ENCODE measurements at places on chromosomes 16 and 17. TPM values are rescaled to one million over a fixed set of nuclear protein-coding genes. Genes with fewer than 3 reads are reported as not detected.

The RPUSD1 gene
- total RNA-seq = 25.2 TPM

The ATP5PD gene
- 296 TPM for total RNA-seq

The KRTAP9-8 gene
- not detected for total RNA-seq

The SPEM3 gene
- total RNA-seq = not detected

The MYL4 gene
- 10.2 TPM for total RNA-seq

The COPZ2 gene
- total RNA-seq = 40.7 TPM

The VASN gene
- total RNA-seq = 12.1 TPM

The CCT6B gene
- total RNA-seq = 2.6 TPM

The CPNE7 gene
- total RNA-seq = 6.6 TPM

The ADGRG1 gene
- total RNA-seq = 29.6 TPM

- peaks cover 14% of the 10 kb centered on the region for H3K27me3 ChIP-seq
- no peak overlapping the region for H3K4me3 ChIP-seq
- no peaks in the 10 kb centered on the region for H3K36me3 ChIP-seq
- H3K27ac ChIP-seq = no peak overlapping the region
- no peaks in the 10 kb centered on the region for H3K4me1 ChIP-seq
These were observed 256.9 kb downstream of the C16orf95 start for GRCh38 chr16:87060034-87060986.

DNA sequence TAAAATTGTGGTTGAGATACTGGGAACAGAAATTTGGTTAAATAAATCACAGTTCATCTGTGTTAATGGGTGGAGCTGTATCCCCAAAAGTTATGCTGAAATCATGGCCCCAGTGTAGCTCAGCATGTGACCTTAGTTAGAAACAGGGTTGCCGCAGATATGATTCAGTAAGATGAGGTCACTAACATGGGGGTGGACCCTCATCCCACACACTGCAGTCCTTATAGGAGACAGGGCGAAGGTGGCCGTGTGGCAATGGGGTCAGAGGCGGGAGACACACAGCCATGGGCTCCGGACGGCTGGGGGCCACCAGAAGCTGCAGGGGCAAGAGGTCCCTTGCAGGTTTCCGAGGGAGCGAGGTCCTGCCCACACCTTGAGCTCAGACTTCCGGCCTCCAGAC lies 10.7 kb downstream of the GALNS start:
- DNase-seq = no peak
- no peak overlapping the region for H3K4me3 ChIP-seq
- no peak overlapping the region for H3K27ac ChIP-seq
- no peaks in the 10 kb centered on the region for H3K27me3 ChIP-seq
- no peaks in the 10 kb centered on the region for H3K36me3 ChIP-seq

- H3K4me3 ChIP-seq = no peak overlapping the region
- peaks cover 11% of the 10 kb centered on the region for H3K4me1 ChIP-seq
- no peak overlapping the region for H3K27ac ChIP-seq
- DNase-seq = no peak
- no peaks in the 10 kb centered on the region for H3K36me3 ChIP-seq
These were observed 5.2 kb downstream of the CDH13 start for GRCh38 chr16:82631701-82632685.

GRCh38 chr16:80993307-80993706 lies 13.4 kb downstream of the CMC2 start:
- DNase-seq = peak; percentile 63
- H3K27me3 ChIP-seq = no peaks in the 10 kb centered on the region
- peaks cover 12% of the 10 kb centered on the region for H3K4me1 ChIP-seq
- no peaks in the 10 kb centered on the region for H3K36me3 ChIP-seq

DNA sequence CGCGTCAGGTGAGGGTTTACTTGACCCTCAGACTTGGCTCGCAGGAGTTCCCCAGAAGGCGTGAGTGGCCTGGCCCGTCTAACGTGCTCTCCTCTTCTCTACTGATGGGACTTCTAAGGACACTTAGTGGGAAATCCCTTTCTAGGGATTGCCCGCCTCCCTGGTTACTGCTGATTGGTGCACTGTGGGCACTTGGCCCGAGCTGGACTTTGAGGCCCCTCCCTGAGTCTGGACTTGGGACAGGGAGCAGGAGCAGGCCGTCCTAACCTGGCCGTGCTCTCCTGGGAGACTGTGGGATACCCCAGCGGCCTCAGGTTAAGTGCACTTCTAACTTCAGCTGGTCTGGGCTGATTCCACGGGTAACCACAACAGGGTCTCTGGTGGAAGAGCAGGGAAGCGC lies 14.7 kb downstream of the IFT140 start:
- no peaks in the 10 kb centered on the region for H3K36me3 ChIP-seq
- no peaks in the 10 kb centered on the region for H3K4me1 ChIP-seq
- H3K27ac ChIP-seq = no peak overlapping the region
- no peak for DNase-seq

GRCh38 chr16:19437280-19437679 lies 19.6 kb downstream of the TMC5 start:
- H3K36me3 ChIP-seq = no peaks in the 10 kb centered on the region
- H3K27ac ChIP-seq = peak overlapping the region; percentile 71
- H3K27me3 ChIP-seq = no peaks in the 10 kb centered on the region
- no peak for DNase-seq

- no peak overlapping the region for H3K4me3 ChIP-seq
- H3K27me3 ChIP-seq = no peaks in the 10 kb centered on the region
- H3K36me3 ChIP-seq = no peaks in the 10 kb centered on the region
- H3K27ac ChIP-seq = no peak overlapping the region
- no peak for DNase-seq
- no peaks in the 10 kb centered on the region for H3K4me1 ChIP-seq
These were observed 202.2 kb upstream of the CACNG5 start for GRCh38 chr17:66632731-66633130.

GRCh38 chr16:23131931-23132621 lies 17.2 kb downstream of the USP31 start:
- peak overlapping the region; percentile 45 for H3K27ac ChIP-seq
- no peak overlapping the region for H3K4me3 ChIP-seq
- no peak for DNase-seq
- H3K27me3 ChIP-seq = no peaks in the 10 kb centered on the region

DNA sequence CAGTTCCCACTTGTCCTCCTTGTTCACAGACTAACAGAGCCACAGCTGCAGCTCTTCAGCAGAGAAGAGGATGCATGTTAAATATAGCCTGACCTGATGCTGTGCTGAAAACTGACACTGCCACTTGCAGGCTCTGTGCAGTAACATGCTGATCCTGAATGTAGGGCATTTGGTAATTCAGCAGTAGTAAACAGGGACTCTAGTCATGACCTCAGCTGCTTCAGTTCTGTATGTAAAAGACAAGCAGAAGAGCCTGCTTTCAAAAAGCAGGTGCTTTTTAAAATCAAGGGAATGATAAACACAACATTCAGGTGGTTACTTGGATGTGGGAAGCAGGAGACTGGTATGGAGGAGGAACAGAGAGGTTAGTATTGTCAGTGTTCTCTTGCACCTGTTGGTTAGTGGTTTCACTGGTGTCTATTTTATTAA lies 33.8 kb downstream of the ESRP2 start:
- H3K4me3 ChIP-seq = no peak overlapping the region
- no peaks in the 10 kb centered on the region for H3K36me3 ChIP-seq
- no peaks in the 10 kb centered on the region for H3K27me3 ChIP-seq
- no peak overlapping the region for H3K27ac ChIP-seq
- H3K4me1 ChIP-seq = no peaks in the 10 kb centered on the region

GRCh38 chr17:32357615-32358014 lies 7.7 kb downstream of the ZNF207 start:
- peaks cover 22% of the 10 kb centered on the region for H3K4me1 ChIP-seq
- no peaks in the 10 kb centered on the region for H3K27me3 ChIP-seq
- no peak overlapping the region for H3K4me3 ChIP-seq
- no peaks in the 10 kb centered on the region for H3K36me3 ChIP-seq
- no peak overlapping the region for H3K27ac ChIP-seq

DNA sequence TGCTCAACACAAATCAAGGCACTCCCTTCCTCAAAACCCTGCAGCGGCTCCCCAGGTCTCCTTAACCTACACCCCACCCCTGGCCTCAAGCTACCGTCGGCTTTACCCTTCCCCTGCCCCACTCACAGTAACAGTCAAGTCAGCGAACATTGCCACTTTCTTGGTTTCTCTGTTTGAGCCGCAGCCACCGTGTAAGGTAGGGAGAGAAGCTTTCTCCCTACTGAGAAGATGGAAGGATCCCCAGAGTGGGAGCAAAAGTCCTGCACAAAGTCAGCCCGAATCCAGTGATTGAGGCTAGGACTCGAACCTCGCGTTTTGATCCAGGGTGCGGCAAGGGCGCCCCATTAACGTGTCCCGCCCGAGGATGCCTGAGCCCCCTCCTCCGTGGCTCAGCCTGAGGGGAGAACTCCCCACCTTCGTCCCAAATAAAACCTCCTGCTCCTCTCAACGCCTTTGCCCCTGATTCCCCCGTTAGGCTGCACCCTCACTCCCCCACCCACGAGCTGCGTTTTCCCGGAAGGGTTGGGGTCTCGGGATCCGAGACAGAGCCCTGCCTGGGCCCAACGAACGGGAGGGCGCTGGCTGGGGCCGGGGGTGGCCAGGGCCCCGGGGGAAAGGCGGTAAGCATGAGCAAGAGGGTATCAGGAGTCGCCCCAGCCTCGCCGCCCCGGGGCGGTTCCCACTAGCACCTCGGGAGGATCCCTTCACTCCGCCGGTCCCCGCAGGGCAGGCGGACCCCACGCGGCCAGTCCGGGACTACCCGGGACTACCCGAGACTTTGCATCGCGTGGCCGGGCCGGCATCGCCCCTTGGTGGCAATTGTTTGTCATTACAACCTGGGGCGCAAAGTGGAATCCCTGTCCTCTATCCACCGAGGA lies 9.9 kb upstream of the NAGS start:
- no peak overlapping the region for H3K27ac ChIP-seq
- DNase-seq = peak; percentile 81

DNA sequence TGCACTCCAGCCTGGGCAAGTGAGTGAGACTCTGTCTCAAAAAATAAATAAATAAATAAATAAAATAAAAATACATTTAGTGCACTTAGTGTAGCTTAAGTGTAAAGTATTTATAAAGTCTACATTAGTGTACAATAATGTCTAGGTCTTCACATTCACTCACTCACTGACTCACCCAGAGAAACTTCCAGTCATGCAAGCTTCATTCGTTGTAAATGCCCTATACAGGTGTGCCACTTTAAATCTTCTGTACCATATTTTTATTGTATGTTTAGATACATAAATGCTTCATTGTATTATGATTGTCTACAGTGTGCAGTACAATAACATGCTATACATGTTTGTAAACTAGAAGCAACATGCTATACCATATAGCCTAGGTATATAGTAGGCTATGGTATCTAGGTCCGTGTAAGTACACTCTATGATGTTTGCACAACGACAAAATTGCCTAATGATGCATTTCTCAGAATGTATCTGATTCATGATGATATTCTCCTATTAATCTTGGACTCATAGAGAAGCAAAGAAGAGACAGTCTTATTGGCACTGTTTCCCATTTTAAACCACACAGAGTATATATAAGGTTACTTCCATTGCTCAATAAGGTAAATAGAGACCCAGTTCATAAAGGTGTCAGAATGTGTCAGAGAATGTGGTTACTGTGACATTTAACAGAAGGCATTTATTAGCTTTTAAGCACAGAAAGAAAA lies 1314.9 kb downstream of the CDH11 start:
- H3K27ac ChIP-seq = no peak overlapping the region
- DNase-seq = no peak
- H3K4me1 ChIP-seq = no peaks in the 10 kb centered on the region
- no peaks in the 10 kb centered on the region for H3K27me3 ChIP-seq

DNA sequence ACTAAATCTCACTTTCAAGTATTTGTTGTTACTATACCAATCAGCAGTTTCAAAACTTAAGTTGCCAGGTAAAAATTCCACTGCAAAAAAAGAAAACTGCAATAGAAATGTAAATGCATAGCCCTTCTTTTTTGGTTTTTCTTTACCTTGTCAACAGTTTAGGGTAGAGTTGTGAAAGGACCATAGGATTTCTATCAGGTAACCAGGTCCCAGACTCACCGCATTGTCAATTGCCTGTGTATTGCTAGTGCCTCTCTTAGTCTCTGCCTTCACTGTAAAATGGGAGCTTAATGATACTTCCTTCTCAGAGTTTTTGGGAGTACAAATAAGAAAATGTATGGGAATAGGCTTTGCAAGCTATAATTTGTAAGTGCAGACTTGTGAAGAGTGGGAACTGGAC lies 145.0 kb downstream of the FTO start:
- H3K27me3 ChIP-seq = no peaks in the 10 kb centered on the region
- H3K4me3 ChIP-seq = no peak overlapping the region
- DNase-seq = no peak
- no peak overlapping the region for H3K27ac ChIP-seq
- no peaks in the 10 kb centered on the region for H3K36me3 ChIP-seq

DNA sequence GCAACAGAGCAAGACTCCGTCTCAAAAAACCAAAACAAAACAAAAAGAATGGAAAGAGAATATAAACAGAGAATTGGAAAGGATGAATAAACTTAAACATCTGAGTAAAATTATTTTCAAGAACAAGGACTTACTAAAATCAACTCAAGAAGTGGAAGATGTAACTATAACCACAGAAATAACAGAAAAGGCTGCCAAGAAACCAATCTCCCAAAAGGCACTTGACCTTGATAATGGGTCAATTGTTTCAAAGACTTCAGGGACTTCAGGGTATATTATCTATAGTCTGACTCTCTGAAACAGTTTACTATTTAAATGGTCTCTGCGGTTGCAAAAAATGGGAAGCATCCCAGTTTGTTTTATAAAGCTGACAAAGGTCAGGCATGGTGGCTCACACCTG lies 35.1 kb downstream of the VPS53 start:
- H3K27ac ChIP-seq = no peak overlapping the region
- DNase-seq = no peak
- no peak overlapping the region for H3K4me3 ChIP-seq

DNA sequence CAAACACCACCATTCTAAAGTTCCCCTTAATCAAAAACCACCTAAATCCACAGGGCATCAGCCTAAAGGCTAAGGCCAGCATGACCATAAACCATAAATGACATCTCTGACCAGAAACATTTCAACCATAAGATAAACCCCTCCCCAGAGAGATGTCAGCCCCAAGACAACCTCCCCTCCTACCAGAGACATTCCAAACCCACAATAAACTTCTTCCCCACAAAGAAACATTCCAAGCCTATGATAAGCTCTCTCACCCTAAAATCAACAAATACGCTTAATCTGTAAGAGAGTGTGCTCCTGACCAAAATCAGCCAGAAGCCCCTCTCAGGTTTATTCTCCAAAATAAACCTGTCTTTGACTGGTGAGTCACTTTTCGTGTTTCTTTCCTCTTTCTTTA lies 54.8 kb downstream of the SLFN5 start:
- no peaks in the 10 kb centered on the region for H3K4me1 ChIP-seq
- H3K27me3 ChIP-seq = no peaks in the 10 kb centered on the region
- no peak for DNase-seq
- H3K36me3 ChIP-seq = no peaks in the 10 kb centered on the region
- H3K27ac ChIP-seq = no peak overlapping the region
- H3K4me3 ChIP-seq = no peak overlapping the region

- no peak overlapping the region for H3K27ac ChIP-seq
- H3K36me3 ChIP-seq = no peaks in the 10 kb centered on the region
- H3K4me1 ChIP-seq = no peaks in the 10 kb centered on the region
- no peak for DNase-seq
- no peaks in the 10 kb centered on the region for H3K27me3 ChIP-seq
These were observed 18.4 kb downstream of the BLMH start for GRCh38 chr17:30273373-30273772.

GRCh38 chr17:75077496-75078283 lies 10.1 kb upstream of the SLC16A5 start:
- H3K4me3 ChIP-seq = no peak overlapping the region
- H3K4me1 ChIP-seq = peaks cover 27% of the 10 kb centered on the region
- H3K27me3 ChIP-seq = no peaks in the 10 kb centered on the region
- H3K27ac ChIP-seq = peak overlapping the region; percentile 89

Data from hepatocyte (in vitro differentiated cells).